Stimulated activated CD8-positive, alpha-beta memory T cell treated with anti-CD3 and anti-CD28 coated beads, Interleukin-7, amount 100 ng/mL, for 4 hours (primary cell): ENCODE measurements at places on chromosomes 4 and X.

DNA sequence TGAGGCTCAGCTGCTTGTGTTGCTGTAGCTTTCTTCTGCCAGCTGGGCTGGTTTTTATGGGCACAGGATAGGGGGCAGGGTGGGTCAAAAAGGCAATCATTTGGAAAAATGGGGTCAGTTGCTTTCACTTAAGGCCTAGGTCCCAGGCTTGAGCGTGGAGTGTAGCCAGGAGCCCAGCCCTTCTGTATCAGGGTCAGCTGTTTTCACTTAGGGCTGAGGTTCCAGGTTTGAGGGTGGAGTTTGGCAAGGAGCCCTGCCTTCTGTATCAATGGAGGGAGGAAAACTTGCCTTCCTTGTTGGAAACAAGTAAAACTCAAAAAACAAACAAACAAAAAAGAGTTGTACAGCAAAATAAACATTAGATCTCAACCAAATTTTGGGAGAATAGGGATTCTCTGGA, 37.0 kb upstream of the UGT8 start:
- no peak for DNase-seq

- DNase-seq = peak; percentile 43
Measured at GRCh38 chrX:47523297-47523696, 37.7 kb upstream of the ARAF start.

- DNase-seq = no peak
Measured at GRCh38 chrX:46953597-46953996, 41.4 kb downstream of the JADE3 start.

DNA sequence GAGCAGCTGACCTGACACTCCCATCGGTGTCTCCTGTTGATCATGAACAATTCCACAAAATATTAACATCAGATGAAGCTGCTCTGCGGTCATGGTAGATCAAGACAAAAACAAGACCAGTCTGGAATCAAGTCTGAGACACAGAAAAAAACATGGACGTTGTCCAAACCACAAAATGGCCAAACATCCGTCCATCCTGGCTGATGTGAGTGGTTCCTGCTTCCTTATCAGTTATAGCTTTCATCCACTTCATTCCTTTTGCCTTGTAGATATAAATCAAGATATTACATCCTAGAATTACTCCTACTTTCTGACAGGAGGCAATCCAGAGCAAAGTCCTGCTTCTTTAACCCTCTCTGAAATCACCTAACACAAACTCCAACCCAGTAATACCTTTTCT, 28.8 kb upstream of the PCSK1N start:
- DNase-seq = no peak

GRCh38 chrX:46856483-46856882, 19.6 kb downstream of the RP2 start:
- no peak for DNase-seq

DNA sequence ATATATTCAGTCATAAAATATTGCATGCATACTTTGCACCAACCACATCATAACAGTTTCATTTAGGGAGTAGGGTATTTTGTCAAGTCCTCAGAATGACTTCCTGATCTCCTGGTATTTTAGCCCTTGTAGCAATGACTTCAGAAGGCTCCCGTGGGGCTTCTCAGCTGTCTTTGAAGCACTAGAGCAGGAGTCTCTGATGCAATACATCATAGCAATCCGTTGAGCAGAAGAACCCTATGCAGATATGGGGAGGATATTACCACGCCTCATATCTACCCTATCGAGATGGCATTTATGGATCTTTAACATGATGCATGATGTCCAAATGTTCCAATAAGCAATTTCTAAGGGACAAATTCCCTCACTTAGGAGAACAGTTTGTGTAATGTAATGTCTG, 373.7 kb upstream of the FTHL17 start:
- DNase-seq = no peak
